ENCODE measurements at places on chromosomes 6 and 20. TPM values are rescaled to one million over a fixed set of nuclear protein-coding genes. Genes with fewer than 3 reads are reported as not detected.

The HSPA12B gene
- total RNA-seq, result 0.88 TPM

The MUCL3 gene
- total RNA-seq, result not detected

The POFUT1 gene
- total RNA-seq, result 60.5 TPM

The ADGB gene
- total RNA-seq, result not detected

The HRH3 gene
- total RNA-seq, result not detected

The HLA-G gene
- 0.91 TPM for total RNA-seq

The BEND6 gene
- 5.3 TPM for total RNA-seq

The PPT2 gene
- total RNA-seq, result 26.9 TPM

The TMEM74B gene
- total RNA-seq, result 0.26 TPM

The RHAG gene
- total RNA-seq, result not detected

The DDO gene
- total RNA-seq, result 0.65 TPM

The CPNE5 gene
- not detected for total RNA-seq

The C20orf144 gene
- 0.08 TPM for total RNA-seq

The RIPPLY2 gene
- not detected for total RNA-seq

The KHDC1 gene
- total RNA-seq, result 3.5 TPM

The EYA4 gene
- total RNA-seq, result 10.3 TPM

The SNRPB gene
- 592 TPM for total RNA-seq

All from epithelial cell of alveolus of lung (primary cell).